ENCODE measurements at places on chromosomes 7 and 10.

GRCh38 chr7:1951159-1951536 lies 281.1 kb downstream of the ELFN1 start:
- DNase-seq: no peak

DNA sequence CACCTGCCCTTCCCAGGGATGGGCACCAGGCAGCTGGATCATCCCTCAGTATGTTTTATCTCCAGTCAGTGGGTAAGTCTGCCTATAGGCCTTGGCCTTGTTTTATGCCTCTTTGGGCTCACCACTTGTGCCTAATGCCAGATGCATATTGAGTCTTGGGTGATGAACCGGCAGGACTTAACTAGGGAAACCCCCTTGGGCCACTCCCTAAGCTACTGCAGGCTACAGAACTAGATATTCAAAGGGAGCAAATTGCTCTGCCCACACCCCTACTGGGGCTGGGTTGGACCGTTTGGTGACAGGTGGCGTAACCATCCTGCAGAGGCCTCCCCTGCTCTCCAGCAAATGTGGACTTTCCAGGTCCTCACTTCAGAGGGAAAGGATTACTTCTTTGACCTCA lies 115.7 kb upstream of the GDF10 start:
- DNase-seq: no peak

- DNase-seq: no peak
Observed at GRCh38 chr7:74454021-74454924, 567 bp downstream of the GTF2IRD1 start.

DNA sequence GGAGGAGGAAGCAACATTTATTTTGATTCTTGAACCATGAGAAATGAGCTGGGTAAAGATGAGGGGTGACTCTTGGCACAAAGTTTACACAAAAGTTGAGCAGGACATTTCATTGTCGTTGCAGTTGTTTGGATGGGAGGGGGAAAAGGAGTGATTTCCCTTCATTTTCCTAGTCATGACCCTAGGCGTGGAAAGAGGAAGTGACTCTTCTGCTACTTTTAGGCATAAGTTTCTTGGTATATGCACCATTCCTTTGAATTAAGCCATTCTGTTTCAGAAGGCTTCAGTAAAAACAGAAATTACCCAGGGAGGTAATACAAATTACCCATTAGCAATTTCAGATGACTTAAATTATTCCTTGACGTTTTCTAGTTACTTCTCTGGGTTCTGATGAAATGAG lies 113.9 kb upstream of the FAM171A1 start:
- DNase-seq: no peak

- no peak for DNase-seq
Observed at GRCh38 chr10:7969623-7970022, 84.9 kb upstream of the GATA3 start.

DNA sequence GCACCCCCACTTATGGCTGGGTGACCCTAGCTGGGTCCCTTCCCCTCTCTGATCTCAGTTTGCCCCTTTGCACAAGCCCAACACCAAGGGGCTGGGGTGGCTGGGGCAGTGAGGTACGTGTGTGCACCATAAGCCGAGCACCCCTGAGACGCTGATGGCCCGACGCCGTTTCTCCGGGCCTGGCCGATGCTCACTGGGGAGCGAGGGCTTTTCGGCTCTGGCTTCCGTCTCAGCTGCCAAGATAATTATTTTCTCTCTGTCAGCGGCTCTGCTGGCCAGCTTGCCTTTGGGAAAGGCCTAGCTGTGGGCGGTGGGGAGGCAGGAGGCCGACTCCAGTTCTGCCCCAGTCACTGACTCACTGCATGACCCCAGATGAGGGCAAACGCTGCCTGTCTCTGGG lies 91.0 kb downstream of the ZMIZ1 start:
- DNase-seq: no peak

DNA sequence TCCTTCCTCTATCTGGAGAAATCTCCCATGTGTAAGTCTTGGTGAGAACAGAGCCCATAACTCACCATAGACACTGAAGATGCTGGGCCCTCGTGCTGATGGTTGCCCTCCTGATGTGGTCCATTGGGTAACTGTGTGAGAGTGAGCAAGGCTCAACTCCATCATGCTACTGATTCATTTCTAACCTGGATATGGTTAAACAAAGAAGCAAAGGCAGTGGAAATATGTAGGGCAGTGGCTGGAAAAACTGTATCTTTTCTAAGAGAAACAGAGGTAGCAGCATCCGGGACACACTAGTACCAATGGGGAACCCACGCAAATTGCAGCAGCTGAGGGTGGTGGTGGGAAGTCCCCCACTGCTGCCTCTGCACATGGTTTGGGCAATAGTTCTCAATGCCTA lies 221.7 kb downstream of the KLF6 start:
- peak; percentile 16 for DNase-seq

DNA sequence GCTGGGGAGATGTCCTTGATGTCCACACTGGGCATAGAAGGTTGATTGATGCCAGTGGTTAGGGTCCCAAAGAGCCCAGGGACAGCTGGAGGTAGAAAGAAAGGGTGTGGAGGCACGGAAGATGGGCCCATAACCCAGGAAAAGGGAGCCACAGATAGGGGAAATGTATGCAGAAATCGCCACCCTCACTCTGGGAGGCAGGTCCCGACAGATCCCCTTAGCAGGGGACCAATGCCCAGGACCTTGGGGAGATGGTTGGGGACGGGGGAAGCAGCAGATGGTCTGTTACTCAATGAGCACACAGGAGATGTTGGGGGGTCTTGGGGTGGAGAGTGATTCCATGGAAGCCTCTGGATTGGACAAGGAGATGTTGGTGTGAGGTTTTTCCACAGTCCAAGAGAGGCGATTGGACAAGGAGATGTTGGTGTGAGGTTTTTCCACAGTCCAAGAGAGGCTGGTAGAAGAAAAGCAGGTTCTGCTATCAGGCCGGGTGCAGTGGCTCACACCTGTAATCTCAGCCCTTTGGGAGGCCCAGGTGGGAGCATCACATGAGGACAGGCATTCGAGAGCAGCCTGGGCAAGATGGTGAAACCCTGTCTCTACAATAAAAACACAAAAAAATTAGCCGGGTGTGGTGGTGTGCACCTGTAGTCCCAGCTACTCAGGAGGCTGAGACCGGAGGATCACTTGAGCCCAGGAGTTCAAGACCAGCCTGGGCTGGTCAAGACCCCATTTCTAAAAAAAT lies 7.0 kb upstream of the PPP1R35 start:
- DNase-seq: no peak

DNA sequence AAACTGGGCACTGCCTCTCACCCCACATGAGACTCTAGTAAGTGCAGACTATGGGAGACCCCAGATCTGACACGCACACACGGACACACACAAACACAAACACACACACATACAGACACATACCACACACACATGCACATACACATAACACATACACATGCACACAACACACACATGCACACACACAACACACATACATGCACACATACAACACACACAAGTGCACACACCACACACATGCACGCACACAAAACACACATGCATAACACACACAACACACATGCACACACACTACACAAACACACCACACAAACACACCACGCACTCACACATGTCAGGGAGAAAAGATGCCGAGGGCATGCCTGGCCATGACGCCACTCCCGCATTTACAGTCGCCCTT lies 205.5 kb downstream of the TYW1B start:
- no peak for DNase-seq

GRCh38 chr7:27602766-27603165 lies 59.9 kb downstream of the HIBADH start:
- no peak for DNase-seq

- no peak for DNase-seq
Observed at GRCh38 chr7:125425506-125425905, 495.9 kb upstream of the POT1 start.

GRCh38 chr7:130352194-130353074 lies 7.8 kb downstream of the CPA5 start:
- DNase-seq: no peak
